Dermis microvascular lymphatic vessel endothelial cell (primary cell): ENCODE measurements at places on chromosomes 1 and 21.

GRCh38 chr1:56464294-56464693 lies 115.1 kb downstream of the PLPP3 start:
- DNase-seq = no peak

DNA sequence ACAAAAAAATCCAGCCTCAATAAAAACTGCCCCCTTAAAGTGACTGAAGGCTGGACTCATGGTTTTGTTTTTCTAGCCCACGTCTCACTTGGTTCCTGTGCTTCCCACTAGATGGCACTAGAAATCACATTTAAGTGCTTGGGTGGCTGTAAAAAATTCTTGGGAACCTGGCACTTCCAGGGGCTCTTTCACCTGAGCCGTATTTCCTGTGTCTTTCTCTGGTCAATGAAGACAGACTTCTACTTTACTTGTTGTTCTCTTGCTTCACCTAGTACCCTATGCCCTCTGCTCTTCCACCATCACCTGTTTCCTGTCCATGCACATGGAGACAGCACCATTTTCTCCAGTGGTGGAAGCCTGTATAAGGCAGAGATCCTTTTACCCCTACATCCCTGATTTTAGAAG lies 20.0 kb downstream of the METTL13 start:
- no peak for DNase-seq

DNA sequence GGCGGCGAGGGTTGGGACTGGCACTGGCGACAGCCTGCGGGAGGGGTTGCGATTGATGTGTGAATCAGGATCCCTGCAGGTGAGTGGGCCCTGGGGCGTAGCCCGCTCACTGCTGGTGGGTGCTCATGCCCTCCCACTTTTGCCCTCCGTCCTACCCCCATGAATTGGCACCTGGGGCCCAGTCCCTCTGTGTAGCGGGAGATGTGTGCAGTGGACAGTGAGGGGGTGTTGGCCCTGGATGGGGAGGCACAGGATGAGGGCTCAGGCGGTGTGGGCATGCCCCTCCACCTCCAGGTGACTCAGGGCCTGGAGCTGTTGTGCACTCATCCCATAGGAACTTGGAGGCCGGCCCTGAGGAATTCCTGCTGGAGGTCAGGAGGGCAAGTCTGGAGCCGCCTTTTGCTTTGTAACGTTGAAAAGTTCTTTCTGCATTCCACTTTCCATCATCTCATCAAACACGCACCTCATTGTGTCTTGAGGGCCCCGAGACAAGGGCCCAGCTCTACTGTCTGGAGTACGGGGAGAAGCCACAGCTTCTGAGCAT lies 3.0 kb downstream of the PEAR1 start:
- no peak for DNase-seq

GRCh38 chr1:165444897-165445370 lies at the start of gene RXRG:
TSS of gene RXRG (minus strand) at chr1:165445126. CDS start at chr1:165444893, 233 bp downstream.
- DNase-seq = no peak

DNA sequence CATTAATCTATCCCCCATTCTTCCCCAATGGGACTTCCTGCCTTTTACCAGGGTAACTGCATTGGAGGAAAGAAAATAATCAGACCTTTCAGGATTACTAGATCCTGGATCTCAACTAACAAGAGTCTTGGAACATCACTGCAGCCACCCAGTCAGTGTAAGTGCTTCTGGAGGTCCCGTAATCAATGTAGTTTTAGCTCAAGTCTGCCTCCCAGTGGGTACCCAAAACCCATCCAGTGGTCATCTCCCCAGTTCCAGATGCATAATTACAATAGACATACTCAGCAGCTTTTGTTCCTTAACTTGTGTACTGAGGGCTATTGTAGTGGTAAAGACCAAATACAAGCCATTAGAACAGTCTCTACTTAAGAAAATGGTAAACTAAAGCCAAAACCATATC lies 319.1 kb downstream of the GPATCH2 start:
- no peak for DNase-seq

DNA sequence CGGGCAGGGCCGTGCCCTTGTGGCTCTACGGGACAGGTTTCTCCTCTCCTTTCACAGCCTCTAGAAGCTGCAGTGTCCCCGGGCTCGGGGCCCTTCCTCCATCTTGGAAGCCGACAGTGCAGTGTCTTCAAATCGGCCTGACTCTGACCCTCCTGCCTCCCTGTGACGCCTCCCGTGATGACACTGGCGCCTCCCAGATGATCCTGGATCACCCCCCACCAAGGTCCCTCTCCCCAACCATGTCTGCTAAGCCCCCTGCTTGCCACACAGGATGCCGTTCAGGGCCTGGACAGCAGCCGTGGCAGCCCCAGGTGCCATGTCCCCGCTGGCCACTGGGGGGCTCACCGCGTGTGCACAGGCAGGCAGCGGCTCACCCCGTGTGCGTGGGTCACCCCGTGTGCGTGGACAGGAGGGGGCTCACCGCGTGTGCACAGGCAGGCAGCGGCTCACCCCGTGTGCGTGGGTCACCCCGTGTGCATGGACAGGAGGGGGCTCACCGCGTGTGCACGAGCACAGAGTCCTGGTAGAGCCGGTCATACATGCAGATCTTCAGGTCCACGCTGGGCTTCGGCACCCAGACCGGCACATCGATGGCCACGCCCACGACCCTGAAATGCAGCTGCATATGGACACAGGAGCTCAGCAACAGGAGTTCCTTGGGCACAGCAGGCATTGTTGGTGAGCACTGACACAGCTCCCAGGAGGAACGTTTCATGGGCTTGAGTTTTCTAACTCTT lies 24.9 kb upstream of the TMEM52 start:
- peak; percentile 41 for DNase-seq

DNA sequence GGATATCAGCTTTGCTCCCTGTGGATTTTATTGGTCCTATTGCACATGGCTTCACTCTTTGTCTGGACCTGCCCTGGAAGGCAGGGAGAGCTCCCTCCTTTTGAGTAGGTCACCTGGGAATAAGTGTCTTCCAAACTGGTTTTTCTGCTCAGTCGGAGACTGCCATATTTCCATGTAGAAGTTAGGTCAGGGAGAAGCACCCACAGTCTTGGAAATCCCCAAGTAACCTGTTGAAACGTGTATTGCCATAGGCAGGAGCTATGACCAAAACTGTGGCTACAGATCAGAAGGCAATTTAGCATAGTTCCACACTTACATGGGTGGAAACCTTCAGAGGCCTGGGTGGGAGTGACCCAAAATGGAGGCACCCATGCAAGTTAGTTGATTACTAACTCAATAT lies 3.5 kb upstream of the GNG12 start:
- DNase-seq = no peak

GRCh38 chr1:198268784-198269645 lies 112.2 kb downstream of the NEK7 start:
- peak; percentile 43 for DNase-seq

DNA sequence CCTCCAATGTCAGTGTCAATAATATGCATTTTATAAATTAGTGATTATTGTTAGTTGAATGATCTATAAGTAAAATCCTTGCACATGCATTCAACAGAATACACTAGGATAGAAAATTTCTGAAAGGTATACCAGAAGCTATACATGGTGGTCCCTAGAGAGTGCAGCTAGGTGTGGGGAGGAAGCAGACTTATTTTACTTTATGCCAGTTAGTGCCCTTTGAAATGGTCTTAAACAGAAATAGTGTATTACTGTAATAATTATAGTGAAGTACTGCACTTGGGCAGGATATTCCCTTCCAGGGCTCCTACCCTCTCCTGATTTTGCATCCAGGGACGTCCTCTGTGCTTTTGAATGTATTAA lies 23.2 kb upstream of the WDR26 start:
- DNase-seq = no peak

GRCh38 chr1:108533351-108534083 lies 26.4 kb upstream of the EEIG2 start:
- no peak for DNase-seq

GRCh38 chr1:87129606-87130005 lies 199.1 kb upstream of the LMO4 start:
- no peak for DNase-seq

GRCh38 chr1:209260136-209260535 lies 323.4 kb upstream of the CAMK1G start:
- DNase-seq = no peak

DNA sequence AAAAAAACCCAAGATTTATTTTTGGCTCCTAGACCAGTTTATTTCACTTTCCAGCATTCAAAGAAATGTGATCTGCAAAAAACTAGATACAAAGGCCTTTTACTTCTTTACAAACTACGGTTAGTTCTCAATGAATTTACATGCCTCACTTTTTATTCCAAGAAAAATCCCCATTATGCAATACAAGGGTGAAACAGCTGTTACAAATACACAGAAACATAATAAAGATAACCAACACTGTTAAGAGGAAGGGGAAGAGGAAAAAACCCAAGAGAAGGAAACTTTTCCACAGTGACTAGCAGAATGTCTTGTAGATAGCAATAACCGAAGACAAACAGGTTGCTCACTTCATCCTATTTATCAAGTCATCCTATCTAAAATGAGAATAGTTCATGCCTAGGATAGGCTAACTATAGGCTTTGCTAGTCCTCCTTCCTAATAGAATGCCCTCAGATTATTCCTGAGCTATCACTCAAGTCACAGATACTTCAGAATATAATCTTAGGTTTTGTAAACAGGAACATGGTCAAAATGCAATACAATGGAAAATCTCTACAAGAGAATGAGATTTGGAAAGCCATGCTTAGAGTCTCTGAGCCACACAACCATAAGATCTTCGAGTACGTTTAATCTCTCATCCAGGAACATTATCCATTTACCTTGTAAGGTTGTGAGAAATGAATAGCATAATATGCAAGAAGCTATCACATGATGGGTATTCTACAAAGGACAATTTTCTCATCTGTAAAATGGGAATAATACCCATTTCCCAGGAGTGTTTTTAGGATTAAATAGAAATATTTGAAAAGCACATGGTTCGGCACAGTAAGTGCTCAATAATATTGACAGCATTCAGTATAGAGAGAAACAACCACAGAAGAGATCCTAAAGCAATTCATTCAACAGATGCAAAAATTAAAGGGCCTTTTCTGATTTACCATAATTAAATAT lies 5.4 kb downstream of the PNRC2 start:
- no peak for DNase-seq

GRCh38 chr1:92756537-92756936 lies 28.4 kb downstream of the EVI5 start:
- no peak for DNase-seq

DNA sequence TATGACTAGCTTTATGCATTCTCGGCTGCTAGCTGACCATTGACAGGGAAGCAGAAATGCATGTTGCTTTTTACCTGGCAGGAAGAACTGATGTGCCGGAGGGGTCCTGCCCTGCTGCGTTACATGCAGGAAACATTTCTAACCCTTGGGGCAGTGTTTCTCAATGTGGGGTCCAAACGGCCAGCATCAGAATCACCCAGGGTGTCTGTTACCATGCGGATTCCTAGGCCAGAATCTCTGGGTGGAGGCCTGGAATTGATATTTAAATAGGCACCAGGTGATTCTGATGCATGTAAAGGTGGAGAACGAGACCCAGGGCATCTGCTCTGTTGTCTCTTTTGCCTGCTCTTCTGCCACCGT lies 182.7 kb downstream of the PCP4 start:
- no peak for DNase-seq

DNA sequence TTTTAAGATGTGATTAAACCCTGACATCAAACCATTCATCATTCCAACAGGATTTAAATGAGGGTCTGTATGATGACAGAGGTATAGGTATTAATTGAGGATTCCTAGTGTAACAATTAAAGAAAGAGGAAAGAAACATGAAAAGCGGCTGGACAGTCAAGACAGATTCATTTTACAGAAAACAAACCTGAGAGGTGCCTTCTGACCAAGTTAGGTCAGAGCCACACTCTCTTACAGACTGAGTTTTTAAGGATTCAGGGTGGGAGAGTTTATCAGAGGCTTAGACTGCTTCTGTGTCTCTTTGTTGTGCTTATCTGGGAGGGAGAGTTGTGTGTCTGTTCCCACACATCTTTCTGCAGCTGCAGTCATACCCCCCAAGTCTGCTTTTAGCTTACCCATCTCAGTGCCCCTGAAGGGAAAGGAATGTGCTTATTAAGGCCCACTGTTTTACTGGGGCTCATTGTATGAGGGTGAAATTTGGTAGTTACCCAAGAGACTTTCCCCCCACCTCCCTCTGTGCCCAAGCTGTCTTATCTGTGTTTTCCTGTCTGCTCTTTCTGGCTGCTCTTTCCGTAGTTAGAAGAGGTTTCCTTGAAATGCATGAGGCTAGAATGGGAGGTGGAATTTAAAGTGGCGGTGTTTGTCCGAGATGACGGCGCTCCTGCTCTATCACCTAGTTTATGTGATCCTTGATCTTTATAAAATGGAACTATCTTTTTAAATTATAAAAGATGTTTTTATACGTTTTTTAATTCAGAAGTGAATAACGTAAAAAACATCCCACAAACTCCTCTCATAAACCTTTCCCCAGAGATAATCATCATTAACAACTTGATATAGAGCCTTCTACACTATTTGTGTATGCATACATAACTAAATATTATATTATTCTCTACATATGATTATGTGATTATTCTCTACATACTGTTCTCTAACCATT lies 96.0 kb upstream of the TNFSF4 start:
- no peak for DNase-seq
